Breast epithelium (tissue), 4 donors: ENCODE measurements at places on chromosomes 11 and 22. TPM values are rescaled to one million over a fixed set of nuclear protein-coding genes. Genes with fewer than 3 reads are reported as not detected.

Gene ANO5
- 3.3 TPM for total RNA-seq

DNA sequence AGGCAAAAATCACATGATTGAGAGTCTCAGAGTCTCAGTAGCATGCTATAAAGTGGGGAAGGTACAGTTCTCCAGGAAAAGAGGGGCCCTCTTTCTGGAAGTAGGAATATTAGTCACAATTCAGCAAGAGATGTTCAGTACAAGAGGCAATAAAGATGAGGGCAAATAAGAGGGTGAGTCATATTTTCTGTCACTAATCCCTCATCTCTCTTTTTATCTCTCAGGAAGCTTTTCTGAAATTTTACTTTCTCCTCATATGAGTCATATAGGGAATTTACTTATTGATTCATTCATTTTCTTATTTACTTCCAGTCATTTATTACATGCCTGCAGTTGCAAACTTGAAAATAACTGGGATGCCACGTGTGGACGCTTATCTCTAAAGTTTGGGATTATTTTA, 3.4 kb upstream of the NXPE1 start:
- H3K4me1 ChIP-seq, result no peaks in the 10 kb centered on the region
- no peaks in the 10 kb centered on the region for H3K36me3 ChIP-seq
- H3K27me3 ChIP-seq, result no peaks in the 10 kb centered on the region
- no peak overlapping the region for H3K27ac ChIP-seq

GRCh38 chr11:31913985-31914384, 102.9 kb upstream of the PAX6 start:
- DNase-seq, result no peak
- H3K27ac ChIP-seq, result no peak overlapping the region
- H3K27me3 ChIP-seq, result no peaks in the 10 kb centered on the region
- no peaks in the 10 kb centered on the region for H3K36me3 ChIP-seq

- H3K27ac ChIP-seq, result no peak overlapping the region
- no peak overlapping the region for H3K4me3 ChIP-seq
- H3K4me1 ChIP-seq, result no peaks in the 10 kb centered on the region
- no peak for DNase-seq
- H3K27me3 ChIP-seq, result no peaks in the 10 kb centered on the region
- H3K36me3 ChIP-seq, result no peaks in the 10 kb centered on the region
Observed at GRCh38 chr11:126331286-126331685, 24.2 kb upstream of the ST3GAL4 start.

- no peak overlapping the region for H3K27ac ChIP-seq
- H3K4me1 ChIP-seq, result no peaks in the 10 kb centered on the region
- no peaks in the 10 kb centered on the region for H3K27me3 ChIP-seq
- DNase-seq, result no peak
- no peaks in the 10 kb centered on the region for H3K36me3 ChIP-seq
Observed at GRCh38 chr22:45321827-45322226, 12.1 kb downstream of the FAM118A start.

- no peak overlapping the region for H3K4me3 ChIP-seq
- no peak for DNase-seq
- no peaks in the 10 kb centered on the region for H3K4me1 ChIP-seq
- H3K27ac ChIP-seq, result no peak overlapping the region
- peaks cover 9% of the 10 kb centered on the region for H3K27me3 ChIP-seq
Observed at GRCh38 chr22:20439556-20439927, 1.9 kb upstream of the SCARF2 start.

Gene ADM2
- total RNA-seq, result 0.98 TPM

DNA sequence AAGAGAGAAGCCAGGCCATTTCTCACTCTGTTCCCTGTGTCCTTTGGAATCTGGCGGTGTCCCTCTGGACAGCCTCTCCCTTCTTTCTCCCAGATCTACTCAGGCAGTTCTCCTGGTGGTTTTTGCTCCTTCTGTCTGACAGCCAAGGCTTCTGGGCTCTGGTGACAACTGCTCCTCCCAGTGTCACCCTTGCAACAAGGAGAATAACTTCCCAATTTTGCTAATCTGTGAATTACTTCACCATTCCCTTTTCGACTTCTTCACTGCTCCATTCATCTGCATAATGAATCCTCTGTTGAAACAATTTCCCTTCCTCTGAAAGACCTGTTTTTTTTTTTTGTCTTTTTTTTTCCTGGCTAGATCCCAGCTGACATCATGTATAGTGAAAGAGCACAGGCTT, 56.3 kb upstream of the PDE3B start:
- no peaks in the 10 kb centered on the region for H3K36me3 ChIP-seq
- no peak overlapping the region for H3K27ac ChIP-seq
- H3K4me1 ChIP-seq, result no peaks in the 10 kb centered on the region

DNA sequence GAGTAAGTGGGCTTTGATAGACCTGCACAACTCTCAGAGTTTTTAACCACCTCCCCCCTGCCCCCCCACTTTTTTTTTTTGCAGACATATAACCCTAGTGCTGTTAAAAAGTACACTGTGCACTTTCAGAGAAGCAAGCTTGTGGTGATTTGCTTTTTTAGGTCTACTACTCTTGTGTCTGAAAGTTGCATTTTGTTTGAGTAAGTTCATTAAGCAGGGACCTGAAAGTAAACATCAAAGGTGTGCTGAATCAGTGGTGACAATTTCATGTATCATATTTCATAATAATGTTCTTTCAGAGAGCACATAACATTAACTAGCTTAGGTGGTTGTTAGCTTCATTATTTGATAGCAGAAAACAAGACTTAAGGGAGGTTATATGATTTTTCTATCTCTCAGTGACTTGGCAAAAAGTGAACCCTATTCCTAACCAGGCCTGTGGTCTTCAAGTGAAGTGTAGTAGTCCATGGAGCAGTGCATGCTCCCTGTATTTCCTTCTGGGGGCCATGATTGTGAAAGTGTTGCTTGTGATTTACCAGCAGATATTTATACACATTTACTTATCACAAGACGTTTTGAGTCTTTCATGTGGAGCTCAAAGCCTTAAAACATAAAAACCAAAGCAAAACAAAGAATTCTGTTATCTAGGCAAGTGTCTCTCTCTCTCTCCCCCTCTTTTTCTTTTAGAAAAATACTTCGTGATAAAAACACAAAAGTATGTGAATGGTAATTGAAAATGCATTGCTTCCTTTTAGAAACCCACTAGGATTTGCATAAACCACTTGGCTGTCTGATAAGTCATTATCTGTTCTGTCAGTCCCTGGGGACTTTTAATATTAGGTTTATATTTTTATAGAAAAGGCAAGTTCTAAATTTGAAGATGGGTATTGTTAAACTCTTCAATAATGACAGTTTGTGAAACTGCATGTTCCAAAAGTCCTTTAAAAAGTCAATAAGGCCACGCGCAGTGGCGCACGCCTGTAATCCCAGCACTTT, 7.5 kb upstream of the RAG2 start:
- no peak overlapping the region for H3K4me3 ChIP-seq
- H3K27ac ChIP-seq, result no peak overlapping the region
- no peaks in the 10 kb centered on the region for H3K4me1 ChIP-seq

Gene TREH
- total RNA-seq, result not detected

Gene UFD1
- total RNA-seq, result 31.8 TPM

DNA sequence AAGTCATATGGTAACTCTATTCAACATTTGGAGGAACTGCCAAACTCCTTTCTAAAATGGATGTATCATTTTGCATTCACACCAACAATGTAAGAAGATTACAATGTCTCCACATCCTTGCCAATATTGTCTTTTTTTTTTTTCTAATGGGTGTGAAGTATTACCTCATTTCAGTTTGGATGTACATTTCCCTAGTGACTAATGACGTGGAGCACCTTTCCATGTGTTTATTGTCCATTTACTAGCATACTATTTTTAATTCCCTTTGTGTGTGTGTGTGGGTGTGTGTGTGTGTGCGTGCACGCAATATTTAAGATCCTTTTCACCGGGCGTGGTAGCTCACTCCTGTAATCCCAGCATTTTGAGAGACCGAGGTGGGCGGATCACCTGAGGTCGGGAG, 62.7 kb downstream of the APOL3 start:
- no peak overlapping the region for H3K4me3 ChIP-seq
- H3K27me3 ChIP-seq, result no peaks in the 10 kb centered on the region
- DNase-seq, result no peak

DNA sequence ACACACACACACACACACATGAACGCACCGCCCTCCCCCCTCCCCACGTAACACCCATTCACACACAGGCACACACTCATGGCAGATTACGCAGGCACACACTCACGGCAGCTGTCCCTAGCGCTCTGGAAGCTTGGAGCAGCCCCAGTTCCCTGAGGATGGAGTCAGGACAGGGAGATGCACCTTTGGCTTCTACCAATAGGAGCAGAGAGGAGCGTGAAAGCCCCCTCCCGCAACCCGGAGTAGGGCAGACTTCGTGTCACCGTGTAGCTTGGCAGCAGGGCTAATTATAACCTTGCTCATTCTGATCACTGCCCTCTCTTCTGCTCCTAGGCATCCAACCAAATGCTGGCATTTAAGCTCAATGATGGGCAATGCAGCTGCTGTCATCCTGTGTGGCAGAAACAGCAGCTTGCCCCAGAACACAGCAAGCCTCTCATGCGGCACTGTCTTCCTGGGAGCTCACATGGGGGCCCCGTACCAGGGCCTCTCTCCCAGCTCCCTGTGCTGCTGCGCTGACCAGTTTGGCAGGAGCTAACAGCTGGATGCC, 31.9 kb downstream of the ANKK1 start:
- DNase-seq, result no peak
- no peak overlapping the region for H3K27ac ChIP-seq
- no peaks in the 10 kb centered on the region for H3K36me3 ChIP-seq
- no peaks in the 10 kb centered on the region for H3K27me3 ChIP-seq
- no peak overlapping the region for H3K4me3 ChIP-seq

DNA sequence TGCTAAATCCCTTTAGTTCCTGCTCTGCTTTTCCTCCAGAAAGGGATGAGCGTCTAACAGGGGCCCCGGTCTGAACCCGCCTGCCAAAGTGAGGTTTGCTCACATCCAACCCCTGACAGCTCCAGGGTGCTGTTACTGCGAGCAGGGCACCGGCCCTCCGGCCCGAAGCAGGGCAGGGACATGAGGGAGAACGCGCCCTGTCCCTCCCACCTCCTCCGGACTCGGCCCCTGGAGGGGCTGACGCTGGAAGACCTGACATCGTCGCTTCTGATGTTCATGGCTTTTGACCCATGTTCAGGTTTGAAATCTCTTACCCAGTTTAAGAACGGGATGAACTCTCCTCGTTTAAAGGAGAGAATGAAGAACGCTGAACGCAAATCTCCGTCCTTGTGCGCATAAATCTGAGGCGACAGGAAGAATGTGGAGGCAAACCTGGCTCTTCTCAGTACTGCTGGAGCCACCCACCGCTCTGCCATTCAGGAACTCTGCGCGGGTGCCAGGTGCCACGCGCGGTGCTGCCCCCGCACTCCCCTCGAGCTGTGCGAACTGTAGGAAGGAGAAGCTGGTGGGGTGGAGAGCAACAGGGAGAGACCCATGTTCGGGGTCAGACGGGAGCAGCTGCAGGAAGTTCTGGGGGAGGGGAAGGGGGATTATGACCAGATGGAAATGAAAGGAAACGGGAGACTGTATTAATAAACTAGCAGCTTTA, 826 bp upstream of the EEF1G start:
- peak overlapping the region; percentile 95 for H3K27ac ChIP-seq
- no peaks in the 10 kb centered on the region for H3K36me3 ChIP-seq
- no peaks in the 10 kb centered on the region for H3K4me1 ChIP-seq
- H3K27me3 ChIP-seq, result no peaks in the 10 kb centered on the region
- H3K4me3 ChIP-seq, result peak overlapping the region; percentile 88
- peak; percentile 32 for DNase-seq

DNA sequence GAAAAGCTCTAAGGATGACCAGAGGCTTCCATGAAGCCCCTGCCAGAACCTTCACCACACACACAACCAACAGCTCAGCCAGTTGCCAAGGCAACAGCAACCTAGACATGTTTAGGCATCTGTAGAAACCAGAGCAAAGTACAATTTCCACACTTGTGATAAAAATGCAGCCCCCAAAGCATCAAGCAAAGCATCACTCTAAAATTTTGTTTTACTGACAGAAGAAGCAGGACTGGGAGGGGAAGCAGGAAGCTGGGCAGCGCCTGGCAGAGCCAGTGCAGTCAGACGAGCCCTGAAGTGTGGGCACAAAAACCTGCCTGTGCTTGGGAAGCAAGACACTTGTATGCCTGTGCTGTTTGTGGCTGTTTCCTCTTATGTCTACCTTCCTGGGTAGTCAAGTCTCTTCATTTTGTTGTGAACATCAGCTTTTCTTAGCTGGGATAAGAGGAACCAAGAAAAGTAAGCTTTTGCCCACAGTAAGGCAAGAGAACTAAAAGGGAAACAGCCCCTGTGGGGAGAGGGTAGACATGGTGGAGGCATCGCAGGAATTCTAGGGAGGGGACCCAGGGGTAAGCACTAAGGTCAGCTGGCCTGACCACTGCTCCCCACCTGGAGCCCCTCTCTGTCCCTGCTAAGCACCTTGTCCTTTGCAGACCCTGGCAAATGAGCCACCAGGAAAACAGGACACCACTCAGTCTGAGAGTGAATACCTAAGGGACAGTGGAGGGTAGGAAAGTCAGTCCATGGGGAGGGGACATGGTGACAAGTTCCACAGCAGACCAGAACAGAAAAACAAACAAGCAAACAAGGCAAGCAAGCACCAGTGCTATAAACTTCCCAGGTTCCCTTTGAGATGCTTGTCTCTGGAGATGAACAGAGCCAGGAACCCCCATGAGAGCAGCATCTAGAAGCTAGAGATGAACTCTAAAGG, 13.4 kb downstream of the PACSIN2 start:
- peak overlapping the region; percentile 52 for H3K27ac ChIP-seq
- H3K36me3 ChIP-seq, result no peaks in the 10 kb centered on the region
- H3K4me1 ChIP-seq, result peaks cover 23% of the 10 kb centered on the region
- H3K4me3 ChIP-seq, result no peak overlapping the region
- no peaks in the 10 kb centered on the region for H3K27me3 ChIP-seq

Gene MYBPC3
- total RNA-seq, result under 0.01 TPM

GRCh38 chr11:44351006-44351660, 41.2 kb upstream of the ALX4 start:
- H3K4me1 ChIP-seq, result no peaks in the 10 kb centered on the region
- no peak overlapping the region for H3K4me3 ChIP-seq
- H3K36me3 ChIP-seq, result no peaks in the 10 kb centered on the region
- DNase-seq, result no peak

Gene CCDC15
- 2.6 TPM for total RNA-seq

- no peak for DNase-seq
- peaks cover 52% of the 10 kb centered on the region for H3K27me3 ChIP-seq
- H3K36me3 ChIP-seq, result no peaks in the 10 kb centered on the region
Observed at GRCh38 chr22:49107961-49108530, 719.6 kb downstream of the BRD1 start.

Gene EIF4G2
- total RNA-seq, result 456 TPM

Gene CD248
- 69.1 TPM for total RNA-seq

Gene LMO2
- 19.5 TPM for total RNA-seq

Gene KCNE3
- total RNA-seq, result 3.6 TPM

Gene MMP7
- total RNA-seq, result 1,213 TPM

- no peaks in the 10 kb centered on the region for H3K4me1 ChIP-seq
- H3K4me3 ChIP-seq, result no peak overlapping the region
- DNase-seq, result no peak
- H3K27me3 ChIP-seq, result no peaks in the 10 kb centered on the region
Observed at GRCh38 chr11:96642583-96642982, 252.8 kb downstream of the JRKL start.

DNA sequence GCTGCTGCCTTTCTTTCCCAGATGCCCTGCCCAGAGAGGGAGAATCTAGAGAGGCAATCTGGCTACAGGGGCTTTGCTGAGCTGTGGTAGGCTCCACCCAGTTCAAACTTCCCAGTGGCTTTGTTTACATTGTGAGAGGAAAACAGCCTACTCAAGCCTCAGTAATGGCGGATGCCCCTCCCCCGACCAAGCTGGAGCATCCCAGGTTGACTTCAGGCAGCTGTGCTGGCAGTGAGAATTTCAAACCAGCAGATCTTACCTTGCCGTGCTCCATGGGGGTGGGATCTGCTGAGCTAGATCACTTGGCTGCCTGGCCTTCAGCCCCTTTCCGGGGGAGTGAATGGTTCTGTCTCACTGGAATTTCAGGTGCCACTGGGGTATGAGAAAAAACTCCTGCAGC, 12.2 kb downstream of the BDNF start:
- no peak overlapping the region for H3K27ac ChIP-seq
- H3K36me3 ChIP-seq, result no peaks in the 10 kb centered on the region
